ENCODE measurements at places on chromosomes 3 and 15.

DNA sequence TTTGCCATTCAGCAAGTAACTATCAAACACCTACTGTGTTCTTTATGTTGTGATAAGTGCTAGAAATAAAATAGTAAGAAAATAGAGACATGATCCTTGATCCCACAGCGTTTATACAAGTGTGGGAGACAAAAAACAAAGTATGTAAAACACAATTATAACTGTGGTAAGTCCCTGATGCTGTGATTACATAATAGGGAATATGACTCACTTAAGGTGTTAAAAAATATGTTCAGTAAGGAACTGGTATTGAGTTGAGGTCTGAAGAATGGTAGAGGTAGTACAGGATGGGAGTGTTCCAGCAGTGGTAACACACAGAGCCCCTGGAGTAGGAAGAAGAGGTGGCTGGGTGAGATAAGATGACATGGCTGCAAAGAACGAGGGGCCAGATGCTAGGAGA, 132.1 kb upstream of the TMC3 start:
- DNase-seq: no peak
- no peaks in the 10 kb centered on the region for H3K36me3 ChIP-seq
- no peaks in the 10 kb centered on the region for H3K27me3 ChIP-seq
- no peaks in the 10 kb centered on the region for H3K4me1 ChIP-seq
- no peak overlapping the region for H3K27ac ChIP-seq
- no peak overlapping the region for H3K4me3 ChIP-seq

DNA sequence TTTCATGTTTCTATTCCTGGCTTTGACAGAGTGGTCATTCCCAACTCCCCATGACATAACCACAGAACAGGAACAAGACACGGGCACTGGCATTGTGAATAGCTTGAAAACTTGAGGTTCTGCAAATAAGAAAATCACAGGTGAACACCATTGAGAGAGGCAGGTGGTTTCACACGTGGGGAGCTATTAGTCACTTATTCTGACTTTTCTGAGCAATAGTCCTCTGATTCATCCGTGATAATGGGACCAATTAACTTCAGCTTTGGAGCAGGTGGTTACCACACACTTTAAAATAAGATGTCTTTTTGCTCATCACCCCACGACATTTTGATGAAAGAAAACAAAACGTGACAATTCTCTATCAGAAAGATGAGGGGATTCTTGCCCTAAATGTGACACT, 224.7 kb downstream of the KLF13 start:
- no peak for DNase-seq
- H3K4me3 ChIP-seq: no peak overlapping the region
- H3K36me3 ChIP-seq: no peaks in the 10 kb centered on the region

- H3K4me3 ChIP-seq: peak overlapping the region; percentile 85
- H3K4me1 ChIP-seq: peaks cover 31% of the 10 kb centered on the region
- peak; percentile 87 for DNase-seq
- peaks cover 21% of the 10 kb centered on the region for H3K36me3 ChIP-seq
Observed at GRCh38 chr15:84654689-84655453, 788 bp upstream of the WDR73 start.

GRCh38 chr3:102053375-102053989, 204.2 kb downstream of the NFKBIZ start:
- H3K36me3 ChIP-seq: no peaks in the 10 kb centered on the region
- DNase-seq: no peak
- H3K4me1 ChIP-seq: no peaks in the 10 kb centered on the region
- no peak overlapping the region for H3K27ac ChIP-seq
- H3K27me3 ChIP-seq: no peaks in the 10 kb centered on the region

GRCh38 chr15:49101536-49101935, 53.9 kb downstream of the COPS2 start:
- no peak for DNase-seq
- H3K27me3 ChIP-seq: no peaks in the 10 kb centered on the region
- peaks cover 2% of the 10 kb centered on the region for H3K36me3 ChIP-seq
- H3K27ac ChIP-seq: no peak overlapping the region
- H3K4me3 ChIP-seq: no peak overlapping the region
